ENCODE measurements at places on chromosomes 11 and 22. TPM values are rescaled to one million over a fixed set of nuclear protein-coding genes. Genes with fewer than 3 reads are reported as not detected.

VPREB1 gene
- total RNA-seq: not detected

LYVE1 gene
- total RNA-seq: 64.6 TPM

RPUSD4 gene
- total RNA-seq: 41.0 TPM

OR5B17 gene
- not detected for total RNA-seq

SLC29A2 gene
- total RNA-seq: 2.3 TPM

SNX19 gene
- total RNA-seq: 90.2 TPM

SCN4B gene
- total RNA-seq: 0.09 TPM

SCARF2 gene
- 12.0 TPM for total RNA-seq

MIF gene
- 153 TPM for total RNA-seq

CCDC87 gene
- 0.17 TPM for total RNA-seq

GRCh38 chr11:71062199-71062598 is 190.2 kb downstream of the SHANK2 start:
- no peak for DNase-seq

DNA sequence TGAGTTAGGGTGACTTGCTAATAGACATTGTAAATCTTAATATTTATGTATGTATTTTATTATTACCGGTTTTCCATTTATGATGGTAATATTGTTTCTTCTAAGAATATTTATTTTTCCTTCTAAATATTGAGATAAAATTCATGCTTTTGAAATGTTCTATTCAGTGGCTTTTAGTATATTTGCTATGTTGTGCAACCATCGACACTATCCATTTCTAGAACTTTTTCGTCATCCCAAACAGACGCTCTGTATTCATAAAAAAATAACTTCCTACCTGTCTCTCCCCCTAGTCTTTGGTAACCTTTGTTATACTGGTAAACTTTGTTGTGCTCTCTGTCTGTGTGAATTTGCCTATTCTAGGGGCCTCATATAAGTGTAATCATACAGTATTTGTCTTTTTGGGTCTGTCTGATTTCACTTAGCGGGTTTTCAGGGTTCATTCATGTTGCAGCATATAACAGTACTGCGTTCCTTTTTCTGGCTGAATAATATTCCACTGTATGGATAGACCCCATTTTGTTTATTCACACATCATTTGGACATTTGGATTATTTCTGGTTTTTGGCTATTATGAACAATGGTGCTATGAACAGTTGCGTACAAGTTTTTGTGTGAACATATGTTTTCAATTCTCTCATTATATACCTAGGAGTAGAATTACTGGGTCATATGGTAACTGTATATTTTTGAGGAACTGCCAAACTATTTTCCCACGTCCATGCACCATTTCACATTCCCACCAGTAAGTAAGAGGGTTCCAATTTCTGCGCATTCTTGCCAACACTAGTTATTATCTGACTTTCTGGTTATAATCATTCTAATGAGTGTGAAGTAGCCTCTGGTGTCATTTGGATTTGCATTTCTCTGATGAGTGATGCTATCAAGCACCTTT is 15.9 kb downstream of the NEAT1 start:
- peak; percentile 25 for DNase-seq

DNA sequence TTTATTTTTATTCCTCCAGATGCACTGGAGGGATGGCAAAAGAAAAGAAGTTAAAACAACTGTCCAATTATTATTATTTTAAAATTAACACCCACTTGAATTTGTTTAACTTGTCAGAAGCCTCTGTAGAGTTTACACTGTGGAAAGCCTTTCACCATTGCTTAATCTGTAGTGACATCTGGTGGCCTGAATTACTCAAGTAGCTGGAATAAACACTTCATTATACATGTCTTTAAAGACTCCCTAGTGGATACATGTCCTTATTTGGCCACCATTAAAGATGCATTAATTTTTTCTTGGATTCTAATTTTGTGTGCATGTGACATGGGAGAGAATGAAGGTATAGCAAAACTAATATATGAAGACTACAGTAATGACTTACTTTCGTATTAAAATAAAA is 1496.5 kb downstream of the FAM181B start:
- DNase-seq: no peak

- DNase-seq: peak; percentile 36
Measured at GRCh38 chr11:19954899-19955298, 205.4 kb downstream of the DBX1 start.

DNA sequence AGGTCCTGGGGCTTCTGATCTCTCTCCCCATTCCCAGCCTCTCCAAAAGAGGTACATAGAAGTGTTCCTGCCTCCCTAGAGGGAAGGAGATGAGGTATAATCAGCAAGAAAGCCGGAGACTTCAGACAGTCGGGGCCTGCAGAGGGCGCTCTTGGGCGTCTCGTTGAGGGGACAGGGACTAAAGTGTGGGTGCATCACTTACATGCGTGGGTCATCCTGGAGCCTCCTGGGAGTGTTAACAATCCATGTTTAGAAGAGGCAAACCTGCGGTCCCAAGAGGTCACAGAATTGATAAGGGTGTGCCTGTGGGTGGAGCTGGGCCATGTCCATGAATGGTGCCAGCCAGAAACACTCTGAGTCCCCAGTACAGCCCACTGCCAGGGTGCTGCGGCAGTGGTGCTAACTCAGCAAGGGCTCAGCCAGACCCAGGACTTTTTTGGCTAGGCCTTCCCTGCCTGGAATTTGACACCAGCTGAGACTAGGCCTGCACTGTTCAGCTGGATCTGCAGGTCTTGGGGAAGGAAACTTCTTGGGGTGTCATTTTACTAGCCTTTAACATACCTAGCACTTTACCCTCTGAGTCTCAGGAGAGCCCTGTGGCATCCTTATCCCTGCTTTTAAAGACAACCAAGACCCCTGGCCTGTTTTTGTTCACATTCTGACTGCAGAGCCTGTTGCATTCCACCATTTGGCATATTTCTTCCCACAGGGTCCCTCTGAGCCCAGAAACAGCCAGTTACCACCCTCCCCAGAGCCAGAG is 5.5 kb downstream of the YDJC start:
- DNase-seq: peak; percentile 58

- no peak for DNase-seq
Measured at GRCh38 chr22:19715188-19715930, 1.1 kb downstream of the SEPTIN5 start.

- no peak for DNase-seq
Measured at GRCh38 chr11:75771646-75772410, 3.2 kb downstream of the DGAT2 start.

DNA sequence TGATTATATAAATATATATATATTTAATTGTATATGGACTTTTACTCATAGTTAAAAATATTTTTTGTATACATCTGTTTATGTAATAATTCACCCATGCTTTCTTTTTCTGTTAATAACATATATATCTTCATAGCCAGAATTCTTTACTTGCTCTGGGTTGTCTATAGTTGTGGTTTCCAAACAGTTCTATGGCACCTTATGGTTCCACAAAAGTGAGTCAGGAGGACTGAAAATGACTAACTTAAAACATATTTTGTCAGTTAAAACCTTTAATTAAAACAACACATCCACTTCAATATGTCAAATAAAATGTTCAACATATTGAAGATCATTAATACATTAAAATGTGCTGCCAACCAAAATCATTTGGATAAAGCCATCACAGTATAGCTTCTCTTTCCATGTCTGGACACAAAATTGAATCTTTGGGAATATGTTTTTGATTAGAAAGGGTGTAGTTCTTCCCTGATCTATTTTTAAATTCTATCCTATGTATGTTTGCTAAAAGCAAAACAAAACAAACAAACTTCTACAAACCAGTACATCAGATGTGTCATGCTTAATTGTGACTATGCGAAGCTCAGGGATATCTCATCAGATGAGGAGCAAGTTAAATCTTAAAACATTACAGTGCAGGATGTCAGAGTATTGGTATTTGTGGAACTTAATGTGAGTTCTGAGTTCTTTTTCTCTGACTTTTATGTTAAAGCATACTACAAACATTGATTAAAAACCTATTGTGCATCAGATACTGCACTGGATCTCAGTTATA is 1488.4 kb upstream of the TENM4 start:
- no peak for DNase-seq

GRCh38 chr11:113349528-113349927 is 35.1 kb downstream of the TTC12 start:
- no peak for DNase-seq

DNA sequence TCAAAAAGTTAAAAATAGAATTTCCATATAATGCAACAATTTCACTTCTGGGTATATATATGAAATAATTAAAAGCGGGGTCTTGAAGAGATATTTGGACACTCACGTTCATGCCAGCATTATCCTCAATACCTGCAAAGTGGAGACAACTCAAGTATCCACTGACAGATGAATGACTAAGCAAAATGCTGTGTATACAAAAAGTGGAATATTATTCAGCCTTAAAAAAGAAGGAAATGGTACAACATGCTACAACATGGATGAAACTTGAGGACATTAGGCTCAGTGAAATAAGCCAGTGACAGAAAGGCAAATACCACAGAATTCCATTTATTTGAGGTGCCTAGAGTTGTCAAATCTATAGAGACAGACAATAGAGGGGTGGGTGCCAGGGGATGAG is 62.5 kb upstream of the GAL start:
- DNase-seq: no peak

DNA sequence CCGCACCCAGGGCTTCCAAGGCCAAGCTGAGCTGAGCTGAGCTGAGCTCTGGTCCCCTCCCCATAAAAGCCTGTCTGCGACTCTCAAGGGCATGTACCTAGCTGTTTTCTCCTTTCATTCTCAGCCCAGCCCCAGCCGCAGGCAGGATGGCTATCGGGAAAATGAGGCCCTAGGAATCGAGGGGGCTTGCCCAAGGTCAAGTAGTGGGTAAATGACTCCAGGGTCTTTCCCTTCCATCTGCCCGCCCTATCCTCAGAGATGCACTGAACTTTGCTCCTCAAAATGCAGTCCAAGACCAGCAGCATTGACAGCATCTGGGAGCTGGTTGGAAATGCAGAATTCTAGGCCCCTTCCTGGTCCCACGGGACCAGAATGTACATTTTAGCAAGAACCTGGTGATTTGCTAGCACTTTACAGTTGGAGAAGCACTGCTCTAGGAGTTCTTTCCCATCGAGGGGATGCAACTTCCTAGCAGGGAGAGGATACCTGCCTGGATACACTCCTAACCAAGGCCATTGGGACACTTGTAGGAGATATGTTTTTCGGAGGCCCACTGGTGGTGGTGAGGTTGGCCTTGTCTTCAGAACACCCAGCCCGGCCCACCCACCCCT is 43.2 kb upstream of the ACCSL start:
- DNase-seq: no peak

DNA sequence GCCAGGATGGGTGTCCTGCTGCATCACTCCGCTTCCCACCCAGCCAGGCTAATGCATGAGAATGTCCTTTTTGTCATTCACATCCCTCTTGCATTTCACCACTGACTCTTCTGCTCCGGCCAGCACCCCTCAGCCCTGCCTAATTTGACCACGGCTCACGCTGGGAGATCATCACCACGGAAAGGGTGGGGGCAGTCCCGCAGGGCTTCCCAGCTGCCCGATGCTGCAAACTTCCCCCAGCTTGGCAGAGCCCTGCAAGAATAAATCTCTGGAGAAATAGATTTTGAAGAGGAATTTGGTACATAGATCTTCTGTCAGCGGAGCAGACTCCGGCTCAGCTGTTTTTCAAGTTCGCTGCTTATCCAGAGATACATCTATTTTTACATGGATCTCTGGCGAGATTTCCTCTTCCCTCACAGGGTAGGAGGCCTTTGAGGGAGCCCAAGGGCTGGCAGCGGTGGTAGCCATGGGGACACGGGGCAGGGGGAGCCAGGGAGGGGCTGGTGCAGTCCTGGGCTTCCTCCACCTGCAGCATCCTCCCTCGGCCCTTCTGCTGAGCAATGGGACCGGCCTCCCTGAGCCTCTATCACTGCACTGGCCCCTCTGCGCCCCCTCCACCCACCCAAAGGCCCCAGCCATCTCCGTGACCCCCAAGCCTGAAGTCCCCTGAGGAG is 62.6 kb downstream of the BUD13 start:
- DNase-seq: no peak

DNA sequence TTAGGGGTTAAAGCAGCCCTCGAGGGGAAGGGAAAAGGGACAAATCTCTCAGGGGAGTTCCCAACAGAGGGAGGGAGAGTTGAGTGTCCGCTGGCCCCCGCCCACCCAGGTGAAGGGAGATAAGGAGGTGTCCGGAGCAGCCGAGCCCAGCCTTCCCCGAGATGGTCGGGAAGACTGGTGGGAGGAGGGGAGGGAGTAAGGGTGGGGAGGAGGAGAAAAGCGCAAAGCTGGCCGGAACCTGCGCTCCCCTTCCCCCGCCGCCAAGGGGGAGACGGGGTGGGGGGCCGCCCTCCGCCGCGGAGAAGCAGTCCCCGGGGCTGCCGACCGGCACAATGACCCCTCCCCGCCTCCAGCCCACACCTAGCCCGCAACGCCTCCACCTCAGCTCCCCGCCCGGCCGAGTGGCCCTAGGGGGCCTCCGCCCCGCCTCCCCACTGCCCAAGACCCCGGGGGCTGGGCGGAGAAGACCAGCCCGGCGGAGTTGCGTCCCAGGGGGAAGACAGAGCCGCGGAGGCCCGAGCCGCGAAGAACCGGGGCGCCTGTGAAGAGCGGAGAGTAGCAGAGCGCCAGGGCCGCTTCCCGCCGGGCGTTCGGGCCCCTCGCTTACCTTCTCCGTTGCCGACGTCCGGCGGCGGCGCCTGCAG is 479 bp downstream of the RSF1 start:
- peak; percentile 42 for DNase-seq

DNA sequence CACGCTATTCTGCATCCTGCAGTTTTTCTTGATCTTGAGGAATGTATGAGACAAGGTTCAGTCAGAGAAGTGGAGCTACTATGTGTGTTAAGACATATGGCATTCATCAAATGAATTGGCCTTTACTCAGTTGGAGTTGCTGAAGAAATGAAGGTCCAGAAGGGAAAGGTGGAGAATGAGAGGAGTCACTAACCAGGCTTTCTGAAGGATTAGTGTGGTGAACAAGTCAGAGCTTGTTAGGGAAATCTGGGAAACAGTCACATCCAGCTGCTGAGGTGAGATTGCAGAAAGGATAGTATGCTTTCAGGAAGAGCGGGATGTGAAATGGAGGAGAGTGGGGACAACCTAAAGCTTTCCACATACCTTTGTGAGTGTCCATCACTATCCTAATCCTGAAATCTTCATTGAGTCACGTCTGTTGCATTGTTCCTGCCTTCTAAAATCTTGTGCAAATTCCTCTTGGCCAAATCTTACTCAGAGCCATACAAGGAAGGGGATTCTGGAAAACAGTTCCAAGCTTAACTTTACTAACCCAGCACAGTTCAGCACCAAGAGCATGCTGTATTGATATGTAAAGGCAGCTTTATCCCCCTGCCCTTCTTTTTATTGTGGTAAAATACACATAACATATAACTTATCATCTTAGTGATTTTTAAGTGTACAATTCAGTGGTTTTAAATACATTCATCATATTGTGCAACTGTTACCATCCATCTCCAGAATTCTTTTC is 11.4 kb upstream of the PITPNB start:
- DNase-seq: no peak

- no peak for DNase-seq
Measured at GRCh38 chr11:73324665-73325035, 16.6 kb downstream of the ARHGEF17 start.

All from dermis blood vessel endothelial cell (primary cell).